ENCODE measurements at places on chromosomes 1 and 21.

GRCh38 chr1:244388961-244389360 is 62.7 kb downstream of the ADSS2 start:
- no peak for DNase-seq

- DNase-seq, result no peak
Observed at GRCh38 chr1:205667909-205668643, 12.2 kb downstream of the SLC45A3 start.

- DNase-seq, result no peak
Observed at GRCh38 chr1:99598738-99599411, 47.0 kb upstream of the PALMD start.

DNA sequence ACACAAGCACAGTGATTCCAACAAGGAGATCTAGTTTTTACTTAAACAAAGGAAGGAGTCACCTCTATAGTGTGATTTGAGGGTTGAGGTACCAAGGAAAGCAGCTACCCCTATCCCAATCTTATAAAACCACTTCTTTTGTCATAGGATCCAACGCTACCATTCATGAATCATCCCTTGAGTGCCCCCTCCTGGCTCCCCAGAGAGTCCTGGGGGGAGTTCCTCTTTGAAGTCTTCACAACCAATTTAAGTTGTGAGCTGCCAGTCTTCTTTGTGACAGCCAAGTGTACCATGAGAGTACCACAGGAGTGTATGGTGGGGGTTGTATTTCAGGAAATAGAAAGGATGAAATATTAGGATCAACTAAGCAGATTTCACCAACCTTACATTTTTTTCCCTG is 39.1 kb upstream of the NHLH2 start:
- DNase-seq, result no peak

Data from AG20443 (cell line).